ENCODE measurements at places on chromosomes 4 and X.

GRCh38 chr4:13911256-13911655 lies 283.7 kb upstream of the BOD1L1 start:
- no peak for DNase-seq

GRCh38 chr4:57426779-57427395 lies 316.7 kb upstream of the IGFBP7 start:
- DNase-seq = peak; percentile 14

GRCh38 chr4:136935871-136936270 lies 596.4 kb downstream of the PCDH18 start:
- no peak for DNase-seq

- no peak for DNase-seq
Measured at GRCh38 chr4:126364311-126364911, 1049.7 kb downstream of the FAT4 start.

DNA sequence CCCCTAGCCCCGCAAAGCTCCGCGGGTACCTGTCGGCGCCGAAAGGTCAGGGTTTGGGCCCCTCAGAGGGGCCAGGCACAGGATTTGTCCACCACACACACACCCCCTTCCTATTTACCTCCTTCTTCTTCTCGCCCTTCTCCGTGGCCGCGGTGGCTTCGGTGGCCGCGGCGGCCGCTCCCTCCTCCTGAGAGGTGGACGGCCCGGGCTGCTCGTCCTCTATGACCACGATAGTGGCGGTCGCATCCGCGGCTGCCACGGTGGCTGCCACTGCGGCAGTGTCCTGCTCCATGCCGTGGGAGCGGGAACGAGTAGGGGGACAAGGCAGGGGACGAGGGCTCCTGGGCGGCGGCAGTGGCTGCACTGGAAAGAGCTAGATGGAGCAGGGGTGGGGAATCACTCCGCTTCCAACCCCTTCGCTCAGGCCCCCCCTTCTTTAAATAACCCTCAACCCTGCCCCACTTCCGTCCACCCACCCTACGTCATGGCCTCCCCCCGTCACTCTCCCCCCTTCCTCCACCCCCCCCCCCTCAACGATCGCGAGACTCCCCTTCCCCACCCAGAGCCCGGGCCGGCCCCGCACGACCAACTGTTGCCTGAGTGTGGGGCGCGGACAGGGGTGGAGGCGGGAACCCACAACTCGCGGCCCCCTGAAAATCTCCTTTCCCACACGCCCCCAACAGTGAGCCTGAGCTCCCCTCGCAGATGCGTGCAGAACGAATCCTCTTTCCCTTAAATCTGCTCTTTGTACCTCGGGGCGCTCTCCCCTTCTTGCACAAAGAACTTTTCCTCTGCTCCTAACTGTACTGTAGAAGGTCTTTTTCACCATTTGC lies at the start of gene SMARCA1:
TSS of gene SMARCA1 (minus strand) at position 412 of the 833 bp plus-strand sequence. CDS start at position 292, 120 bp downstream.
- no peak for DNase-seq

DNA sequence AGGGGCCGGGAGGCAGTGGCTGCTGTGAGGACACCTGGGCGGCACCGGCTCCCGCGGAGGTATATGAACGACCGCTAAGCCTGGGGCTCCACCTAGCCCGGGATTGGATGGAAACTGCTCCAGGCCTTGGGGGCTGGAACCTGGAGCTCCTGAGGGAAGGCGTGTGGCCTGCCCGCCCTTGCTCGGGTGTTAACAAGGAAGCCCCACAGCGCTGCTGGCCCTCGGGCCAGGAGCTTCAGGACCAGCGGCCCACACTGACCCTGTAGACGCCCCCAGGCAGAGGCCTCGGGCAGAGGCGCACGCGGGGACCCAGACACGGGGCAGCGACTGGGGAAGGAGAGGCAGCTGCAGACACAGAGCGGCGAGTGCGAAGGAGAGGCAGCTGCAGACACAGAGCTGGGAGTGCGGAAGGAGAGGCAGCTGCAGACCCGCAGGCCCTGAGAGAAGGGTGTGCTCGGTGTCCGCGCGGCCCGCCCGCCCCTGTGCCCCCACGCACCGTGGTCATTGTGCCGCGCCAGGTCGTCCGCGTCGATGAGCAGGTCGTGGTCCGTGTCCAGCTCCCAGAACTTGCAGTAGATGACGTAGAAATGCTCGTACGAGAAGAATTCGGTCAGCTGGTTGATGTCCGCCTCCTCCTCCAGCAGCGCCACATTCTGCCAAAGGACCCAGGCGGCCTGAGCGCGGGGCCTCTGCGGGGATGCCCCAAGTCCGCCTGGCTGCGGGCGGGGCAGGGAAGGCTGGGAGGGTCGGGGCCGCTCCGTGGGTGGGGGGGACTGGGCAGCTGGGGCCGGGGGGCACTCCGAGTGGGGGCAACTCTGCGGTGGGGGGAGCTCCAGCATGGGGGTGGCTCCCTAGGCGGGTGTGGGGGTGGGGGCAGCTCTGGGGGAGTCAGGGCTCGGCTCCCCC lies 26.7 kb upstream of the GTPBP6 start:
- no peak for DNase-seq

DNA sequence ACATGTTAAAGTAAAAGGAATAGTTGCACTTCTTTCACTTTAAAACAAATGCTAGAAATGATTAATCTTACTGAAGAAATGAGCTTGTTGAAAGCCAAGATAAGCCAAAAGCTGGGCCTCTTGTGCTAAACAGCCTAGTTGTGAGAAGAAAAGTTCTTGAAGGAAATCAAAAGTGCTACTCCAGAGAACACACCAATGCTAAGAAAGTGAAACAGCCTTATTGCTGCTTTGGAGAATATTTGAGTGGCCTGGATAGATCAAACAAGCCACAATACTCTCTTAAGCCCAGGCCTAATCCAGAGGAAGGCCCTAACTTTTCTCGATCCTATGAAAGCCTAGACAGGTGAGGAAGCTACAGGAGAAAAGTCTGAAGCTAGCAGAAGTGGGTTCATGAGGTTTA lies 967.9 kb upstream of the INTU start:
- no peak for DNase-seq

DNA sequence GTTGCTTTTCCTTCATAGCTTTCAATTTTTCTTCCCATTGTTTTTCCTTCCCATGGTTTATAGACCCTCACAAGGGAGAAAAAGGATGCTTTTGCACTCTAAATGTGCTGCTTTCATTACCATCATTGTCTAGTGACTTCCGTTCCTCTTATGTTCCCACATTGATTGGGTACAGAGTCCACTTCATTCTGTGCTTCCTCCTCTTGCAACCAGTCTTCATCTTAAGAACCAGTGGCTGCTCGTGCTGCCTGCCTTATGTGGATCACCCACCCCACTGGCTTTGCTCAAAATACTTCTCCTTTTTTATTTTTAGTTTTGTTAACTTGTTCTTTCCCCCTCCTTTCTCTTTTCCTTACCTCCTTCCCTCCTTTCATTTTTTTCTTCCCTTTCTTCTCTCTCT lies 76.5 kb upstream of the BOD1L1 start:
- no peak for DNase-seq

GRCh38 chrX:2483398-2484060 lies 17.2 kb downstream of the DHRSX start:
- DNase-seq = no peak

DNA sequence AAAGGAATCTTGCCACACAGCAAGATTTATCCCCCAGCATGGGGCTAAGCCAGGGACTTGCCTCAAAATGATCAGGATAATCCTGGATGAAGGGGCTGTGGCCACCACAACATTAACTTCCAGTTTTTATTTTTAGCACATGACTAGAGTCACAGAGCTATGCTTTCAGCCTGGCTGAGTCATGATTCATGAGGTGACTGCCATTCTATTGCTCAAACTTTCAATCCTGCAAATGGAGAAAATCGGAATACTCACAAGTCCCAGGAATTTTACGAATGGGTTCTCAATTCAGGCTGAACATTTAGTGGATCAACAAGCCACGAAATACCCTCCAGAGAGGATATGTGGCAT lies 70.7 kb upstream of the HPGD start:
- DNase-seq = no peak

DNA sequence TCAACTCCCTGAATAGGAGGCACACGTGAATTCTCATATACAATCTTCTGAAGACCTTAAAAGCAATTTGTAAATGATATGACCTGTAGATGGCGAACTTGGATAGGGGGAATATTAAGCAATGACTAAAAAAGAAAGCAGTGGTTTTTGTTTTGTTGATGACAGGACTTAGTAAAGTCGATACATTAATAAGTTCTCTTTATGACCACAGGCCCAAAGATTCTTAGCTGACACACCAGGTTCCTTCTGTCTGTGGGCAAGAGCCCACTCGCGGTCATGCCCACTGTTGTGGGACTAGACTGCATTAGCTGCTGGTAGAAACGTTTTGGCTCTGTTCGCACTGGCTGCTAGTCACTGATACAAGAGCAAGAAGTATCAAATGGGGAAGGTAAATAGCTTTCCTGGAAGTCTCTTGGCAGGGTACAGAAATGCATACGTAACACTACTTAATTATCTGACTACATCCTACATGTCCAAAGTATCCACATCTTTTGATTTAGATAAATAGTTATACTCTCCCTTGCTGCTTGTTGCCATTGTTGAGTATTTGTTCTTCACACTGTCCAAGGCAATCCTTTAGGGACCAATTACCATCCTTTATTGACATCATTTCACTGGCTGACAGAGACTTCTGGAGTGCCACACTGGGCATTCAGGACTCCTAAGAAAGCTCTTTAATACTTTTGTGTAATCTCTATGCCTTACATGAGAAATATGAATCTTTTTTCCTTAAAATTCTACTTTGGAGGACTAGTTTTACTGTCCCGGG lies 31.0 kb downstream of the ALPK1 start:
- DNase-seq = peak; percentile 72

GRCh38 chr4:176957353-176958118 lies 164.8 kb upstream of the VEGFC start:
- DNase-seq = no peak

DNA sequence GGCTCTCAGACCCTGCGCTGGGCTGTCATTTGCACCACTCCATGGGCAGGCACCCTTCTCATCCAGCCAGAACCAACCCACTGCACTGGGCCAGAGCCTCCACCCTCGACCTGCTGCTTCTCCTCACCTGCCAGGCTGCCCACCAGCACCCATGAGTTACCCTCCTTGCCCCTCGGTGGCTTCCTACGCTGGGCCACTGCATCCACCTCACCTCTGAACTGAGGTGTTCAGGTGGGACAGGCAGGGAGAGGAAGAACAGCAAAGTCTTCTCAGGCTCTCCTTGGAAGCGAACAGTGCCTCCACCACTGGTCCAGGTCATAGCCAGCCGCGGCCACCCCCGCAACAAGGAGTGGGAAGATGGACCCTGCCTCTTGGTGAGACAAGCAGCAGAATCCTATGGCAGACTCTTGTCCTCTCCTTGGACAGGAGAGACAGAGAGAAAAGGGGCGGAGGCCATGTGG lies 32.4 kb upstream of the HMX1 start:
- no peak for DNase-seq

- peak; percentile 29 for DNase-seq
Measured at GRCh38 chr4:139633661-139634060, 32.0 kb upstream of the MGST2 start.

GRCh38 chr4:8854931-8855330 lies 16.7 kb downstream of the HMX1 start:
- DNase-seq = no peak

GRCh38 chrX:121569609-121570008 lies 522.2 kb downstream of the GLUD2 start:
- no peak for DNase-seq

- no peak for DNase-seq
Measured at GRCh38 chr4:6291784-6292297, 22.2 kb downstream of the WFS1 start.

- DNase-seq = no peak
Measured at GRCh38 chrX:22698151-22698550, 301.6 kb upstream of the DDX53 start.

DNA sequence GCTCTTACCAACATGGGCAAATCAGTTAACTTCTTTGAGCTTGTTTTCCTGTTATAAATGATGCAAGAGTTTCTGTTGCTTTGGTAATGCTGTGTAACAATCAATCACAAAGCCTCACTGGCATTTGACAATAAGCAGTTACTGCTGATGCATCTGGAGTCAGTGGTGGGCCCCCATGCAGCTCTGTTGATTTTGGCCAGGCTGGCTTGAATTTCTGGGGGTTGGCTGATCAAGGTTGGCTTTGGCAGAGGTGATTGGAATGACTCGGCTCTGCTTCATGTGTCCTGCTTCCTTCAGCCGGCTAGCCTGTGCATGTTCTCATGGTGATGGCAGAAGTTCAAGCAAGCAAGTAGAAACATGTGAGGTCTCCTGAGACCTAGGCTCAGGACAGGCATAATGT lies 90.4 kb downstream of the PHEX start:
- no peak for DNase-seq

Data from NCI-H526 treated with DMSO at 0.1 percent for 48 hours (cell line).